Uterus (tissue), 4 donors: ENCODE measurements at places on chromosomes 2 and 18. TPM values are rescaled to one million over a fixed set of nuclear protein-coding genes. Genes with fewer than 3 reads are reported as not detected.

GRCh38 chr2:225600865-225601264, 201.4 kb downstream of the NYAP2 start:
- DNase-seq: no peak

The COLEC11 gene
- 0.37 TPM for total RNA-seq

The WDFY1 gene
- total RNA-seq: 47.4 TPM

DNA sequence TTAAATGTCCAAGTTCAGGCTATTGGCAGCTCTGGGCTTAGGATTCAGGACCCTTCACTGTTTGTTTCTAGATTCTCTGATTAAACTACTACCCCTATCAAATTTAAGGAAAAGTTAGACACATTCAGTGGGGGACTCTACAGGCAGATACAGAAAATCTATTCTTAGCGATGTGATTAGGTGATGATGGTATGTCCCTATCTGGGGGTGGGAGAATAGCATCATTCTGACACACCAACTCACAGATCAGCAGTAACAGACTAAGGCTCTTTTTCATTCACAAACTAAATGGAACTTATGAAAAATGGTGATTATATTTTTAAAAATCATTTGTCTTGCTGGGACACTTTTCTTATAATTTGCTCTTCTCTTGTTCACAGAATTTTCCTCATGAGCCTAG, 232.9 kb upstream of the CDH2 start:
- DNase-seq: no peak

The MOCOS gene
- total RNA-seq: 1.4 TPM

The MC5R gene
- not detected for total RNA-seq

GRCh38 chr18:68840554-68841263, 42.8 kb downstream of the CCDC102B start:
- no peak for DNase-seq
